Stimulated activated CD4-positive, alpha-beta T cell treated with anti-CD3 and anti-CD28 coated beads, TNF-alpha, amount 100 ng/mL, for 1 hour (primary cell): ENCODE measurements at places on chromosomes 6 and 20.

DNA sequence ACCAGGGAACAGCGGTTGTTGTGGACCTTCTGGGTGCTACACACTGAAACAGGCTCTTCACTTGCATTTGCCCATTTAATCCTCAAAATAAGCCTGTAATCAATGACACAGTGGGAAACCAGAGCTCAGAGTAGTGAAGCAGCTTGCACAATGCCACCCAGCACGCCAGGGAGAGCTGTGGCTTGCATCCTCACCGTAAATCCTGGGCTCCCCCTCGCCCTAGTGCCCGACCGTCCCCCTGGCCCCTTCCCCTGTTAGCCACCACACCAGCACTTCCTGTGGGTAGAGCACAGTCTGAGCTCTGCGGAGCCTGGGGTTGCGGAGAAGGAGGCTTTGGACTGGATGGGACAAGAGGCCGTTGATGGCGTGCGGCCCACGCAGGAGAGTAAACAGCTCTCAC lies 14.5 kb downstream of the VSTM2L start:
- DNase-seq: no peak

DNA sequence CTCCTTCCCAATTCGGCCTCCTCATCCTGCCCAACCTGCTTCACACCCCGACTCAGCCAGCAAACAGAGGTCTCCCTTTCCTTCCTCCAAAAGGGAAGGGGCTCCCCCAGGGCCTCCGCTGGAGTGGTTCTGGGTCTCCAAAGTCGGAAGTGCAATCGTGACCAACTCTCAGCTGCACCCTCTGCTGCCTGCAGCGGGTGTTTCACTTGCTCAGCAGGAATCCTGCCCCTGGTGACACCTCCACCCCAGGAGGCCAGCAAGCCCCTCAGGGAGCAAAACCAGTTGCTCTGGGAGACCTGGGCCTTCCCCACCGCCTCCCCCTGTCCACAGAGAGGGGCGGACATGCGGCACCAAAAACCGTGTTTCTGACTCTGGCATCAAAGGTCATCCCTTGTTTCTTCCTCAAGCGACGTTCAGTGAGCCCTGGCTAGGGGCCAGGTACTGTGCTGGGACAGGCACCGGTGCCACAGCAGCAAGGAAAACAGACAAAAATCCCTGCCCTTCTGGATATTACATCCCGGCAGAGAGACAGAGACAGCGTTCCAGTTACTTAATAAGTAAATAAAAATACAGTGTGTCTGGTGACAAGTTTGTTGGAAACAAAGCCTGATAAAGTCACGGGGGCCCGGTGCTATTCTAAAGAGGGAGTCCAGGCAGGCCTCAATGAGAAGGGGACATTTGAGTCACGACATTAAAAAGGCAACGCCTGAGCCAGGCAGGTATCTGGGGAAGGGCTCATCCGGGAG lies 219.0 kb downstream of the BMP7 start:
- DNase-seq: no peak

DNA sequence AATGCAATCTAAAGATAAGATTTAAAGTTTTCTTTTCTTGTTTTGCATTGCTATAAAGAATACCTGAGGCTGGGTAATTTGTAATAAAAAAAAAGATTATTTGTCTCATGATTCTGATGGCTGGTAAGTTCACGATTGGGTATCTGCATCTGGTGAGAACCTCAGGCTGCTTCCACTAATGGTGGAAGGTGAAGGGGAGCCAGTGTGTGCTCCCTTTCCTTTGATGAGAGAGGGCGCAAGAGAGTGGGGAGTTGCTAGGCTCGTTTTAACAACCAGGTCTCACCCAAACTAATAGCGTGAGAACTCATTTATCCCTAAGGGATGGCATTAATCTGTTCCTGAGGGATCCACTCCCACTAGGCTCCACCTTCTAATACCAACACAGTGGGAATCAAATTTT lies 353.2 kb downstream of the BTBD3 start:
- DNase-seq: no peak

GRCh38 chr6:145508107-145508506 lies 227.2 kb downstream of the EPM2A start:
- DNase-seq: no peak

DNA sequence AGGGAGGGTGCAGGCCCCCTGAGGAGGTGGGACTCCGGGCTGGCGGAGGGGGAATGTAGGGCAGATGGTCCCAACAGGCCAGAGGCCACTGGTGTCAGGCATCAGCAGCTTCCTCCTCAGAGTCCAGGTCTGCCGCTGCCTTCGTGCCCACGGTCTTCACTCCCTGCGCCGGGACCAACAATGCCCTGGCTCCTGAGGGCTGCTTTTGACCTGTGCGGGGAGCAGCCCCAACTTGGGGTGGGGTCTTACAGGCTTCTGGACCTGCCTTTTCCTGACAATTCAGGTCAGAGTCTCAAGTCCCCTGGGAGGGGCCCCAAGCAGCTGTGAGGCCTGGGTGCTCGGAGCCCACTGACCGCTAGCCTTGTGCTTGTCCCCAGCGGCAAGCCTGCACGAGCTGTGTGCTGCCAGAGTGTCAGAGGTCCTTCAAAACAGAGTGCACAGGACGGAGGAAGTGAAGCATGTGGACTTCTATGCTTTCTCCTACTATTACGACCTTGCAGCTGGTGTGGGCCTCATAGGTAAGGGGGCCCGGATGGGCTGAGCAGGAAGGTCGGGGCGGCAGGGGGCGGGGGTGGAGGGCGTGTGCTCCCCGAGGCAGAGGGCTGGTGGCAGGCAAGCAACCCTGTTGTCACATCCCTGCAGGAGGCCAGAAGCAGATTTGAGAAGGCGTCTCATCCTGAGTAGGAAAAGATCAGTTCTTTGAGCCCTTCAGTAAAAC lies 25.3 kb upstream of the PYGB start:
- no peak for DNase-seq

- DNase-seq: no peak
Measured at GRCh38 chr6:36337814-36338213, 1.1 kb upstream of the BNIP5 start.

- DNase-seq: no peak
Measured at GRCh38 chr20:41413169-41413568, 46.6 kb upstream of the EMILIN3 start.

DNA sequence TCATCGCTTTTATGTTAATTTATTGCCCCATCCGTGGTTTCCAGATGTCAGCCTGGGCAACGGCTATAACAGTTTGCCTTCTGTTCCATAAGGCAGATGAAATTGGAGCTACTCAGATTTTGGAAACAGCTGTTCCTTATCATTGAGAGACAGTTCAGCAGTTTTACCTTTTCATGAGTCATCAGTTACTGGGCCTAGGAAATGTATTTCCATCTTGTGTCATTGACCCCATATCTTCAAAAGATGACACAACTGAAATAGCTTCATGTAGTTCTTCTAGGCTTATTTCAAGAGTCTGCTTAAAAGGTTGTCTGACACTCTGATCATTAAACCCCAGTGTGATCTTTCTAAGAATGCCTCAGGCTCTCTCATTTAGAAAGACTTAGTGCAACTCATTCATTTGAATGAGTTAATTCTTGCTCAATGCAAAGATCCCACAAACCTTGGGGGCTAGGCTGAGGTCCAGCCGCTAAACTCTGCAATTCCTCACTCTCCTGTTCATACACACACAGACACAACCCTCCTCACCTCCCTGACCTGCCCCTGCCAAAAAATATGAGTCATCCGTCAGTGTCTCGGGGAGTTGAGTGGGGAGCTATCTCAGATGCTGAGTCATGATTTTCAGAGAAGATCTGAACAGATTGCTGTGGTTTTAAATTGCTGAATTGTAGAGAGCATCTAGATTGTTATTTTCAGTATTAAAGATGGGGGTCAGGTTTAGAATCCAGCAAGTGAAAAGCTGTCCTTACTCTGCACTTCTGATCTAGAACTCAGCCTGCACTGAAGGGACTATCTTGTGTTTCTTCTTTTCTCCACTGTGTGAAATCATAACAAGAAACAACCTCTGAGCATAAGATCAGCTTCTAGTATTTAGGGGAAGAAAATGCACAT lies 61.8 kb downstream of the RPP40 start:
- DNase-seq: no peak

- no peak for DNase-seq
Measured at GRCh38 chr20:17848249-17849048, 120.1 kb downstream of the SNX5 start.

- no peak for DNase-seq
Measured at GRCh38 chr20:52534616-52535015, 343.0 kb upstream of the ZFP64 start.

DNA sequence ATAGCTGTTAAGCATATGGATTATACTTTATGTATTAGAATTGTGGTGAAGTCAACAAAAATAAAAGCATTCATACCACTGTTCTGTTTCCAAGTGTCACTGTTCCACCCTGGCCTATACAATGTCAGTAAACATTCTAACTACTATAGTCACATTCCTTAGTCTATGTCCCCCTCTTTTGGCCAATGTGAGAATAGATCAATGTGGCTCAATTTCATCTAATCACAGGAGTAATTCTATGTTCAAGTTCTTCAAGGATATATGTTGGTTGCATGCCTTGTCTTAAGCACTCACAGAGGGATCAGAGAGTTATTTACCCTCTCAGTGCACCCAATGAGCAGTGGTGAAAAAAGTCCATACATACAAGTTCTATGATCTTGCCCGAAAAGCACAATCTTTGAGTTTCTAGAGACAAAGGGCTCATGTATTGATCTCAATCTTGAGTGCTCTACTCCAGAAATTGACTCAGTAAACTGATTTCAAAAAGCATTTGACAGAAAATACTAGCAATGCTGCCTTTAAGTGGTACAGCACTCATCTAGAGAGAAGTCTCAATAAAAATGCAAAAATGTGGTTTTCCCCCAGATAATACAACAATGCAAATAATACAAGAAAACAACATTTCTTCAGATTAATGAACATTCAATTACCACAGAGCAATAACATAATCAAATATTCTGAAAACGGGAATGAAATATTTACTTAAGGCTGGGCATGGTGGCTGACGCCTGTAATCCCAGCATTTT lies 16.5 kb downstream of the SMLR1 start:
- DNase-seq: no peak

GRCh38 chr6:168524571-168525001 lies 83.6 kb downstream of the SMOC2 start:
- no peak for DNase-seq

DNA sequence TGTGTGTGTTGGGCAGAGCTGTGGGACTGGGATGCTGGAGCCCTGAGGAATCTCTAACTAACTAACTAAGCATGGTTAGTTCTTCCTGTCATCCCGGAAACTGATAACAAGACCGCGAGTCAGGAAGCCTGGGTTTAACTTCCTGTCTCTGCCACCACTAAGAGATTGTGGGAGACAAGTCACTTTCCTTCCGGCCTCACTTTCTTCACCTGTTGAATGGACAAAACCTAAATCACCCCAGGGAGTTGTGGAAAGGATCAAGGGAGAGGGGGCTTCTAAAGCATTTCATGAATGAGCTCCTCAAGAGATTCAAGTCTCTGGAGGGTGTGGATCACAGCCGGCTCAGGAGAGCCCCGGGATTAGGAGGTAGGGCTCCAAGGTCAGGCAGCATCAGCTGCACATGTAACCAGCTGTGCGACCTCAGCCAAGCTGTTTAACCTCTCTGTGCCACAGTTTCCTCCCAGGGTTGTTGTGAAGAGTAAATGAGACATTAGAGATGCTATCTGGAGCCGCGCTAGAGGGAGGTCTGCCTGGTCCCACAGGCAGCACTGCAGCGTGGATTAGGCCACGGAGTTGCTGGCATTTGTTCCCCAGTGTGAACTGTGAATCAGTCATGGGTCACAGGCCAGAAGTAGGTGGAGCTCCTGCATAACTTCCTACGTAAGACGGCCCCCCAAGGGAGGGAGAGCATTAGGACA lies 105.1 kb downstream of the TOX2 start:
- no peak for DNase-seq

- no peak for DNase-seq
Measured at GRCh38 chr20:23655491-23656211, 17.9 kb upstream of the CST3 start.

- DNase-seq: no peak
Measured at GRCh38 chr6:167689751-167690150, 137.0 kb upstream of the AFDN start.

- DNase-seq: no peak
Measured at GRCh38 chr20:62840244-62841197, 21.1 kb downstream of the TCFL5 start.

DNA sequence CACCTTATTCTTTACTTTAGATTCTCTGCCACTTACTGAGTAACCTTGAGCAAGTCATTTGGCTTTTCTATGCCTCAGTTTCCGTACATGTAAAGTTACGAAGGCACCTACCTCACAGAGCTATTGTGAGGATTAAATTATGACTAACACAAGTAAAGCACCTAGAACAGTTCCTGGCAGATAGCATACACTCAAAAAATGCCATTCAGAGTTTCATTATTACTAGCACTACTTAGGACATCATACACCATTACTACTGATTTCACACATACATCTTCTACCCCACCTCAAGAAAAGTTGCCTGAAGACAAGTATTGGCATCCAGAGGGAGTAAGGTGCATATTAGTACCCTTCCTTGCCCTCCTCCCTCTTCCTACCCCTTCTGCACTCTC lies 107.8 kb downstream of the OGFRL1 start:
- no peak for DNase-seq

- DNase-seq: no peak
Measured at GRCh38 chr20:24610341-24611115, 141.1 kb downstream of the SYNDIG1 start.

GRCh38 chr6:15527838-15528617 lies 134.8 kb downstream of the DTNBP1 start:
- DNase-seq: no peak

- DNase-seq: no peak
Measured at GRCh38 chr6:75308250-75308988, 23.8 kb upstream of the TMEM30A start.

DNA sequence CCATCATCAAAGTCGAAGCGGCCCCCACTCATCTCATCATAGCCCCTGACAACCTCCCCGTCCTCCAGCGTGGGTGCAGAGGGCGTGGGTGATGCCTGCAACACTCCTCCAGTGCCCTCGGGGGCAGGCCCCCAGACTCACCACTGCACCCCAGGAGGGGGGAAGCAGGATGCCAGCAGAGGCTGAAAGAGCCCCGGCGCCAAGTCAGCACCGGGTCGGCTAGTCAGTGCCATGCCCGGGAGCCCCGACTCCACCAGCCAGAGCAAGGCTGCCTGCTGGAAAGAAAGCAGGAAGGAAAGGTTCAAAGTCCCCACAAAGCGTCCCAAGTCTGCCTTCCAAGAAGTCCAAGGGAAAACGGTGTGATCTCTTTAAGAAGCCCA lies 324 bp downstream of the JPH2 start:
- no peak for DNase-seq

- no peak for DNase-seq
Measured at GRCh38 chr20:62918147-62918546, 8.2 kb downstream of the DIDO1 start.

DNA sequence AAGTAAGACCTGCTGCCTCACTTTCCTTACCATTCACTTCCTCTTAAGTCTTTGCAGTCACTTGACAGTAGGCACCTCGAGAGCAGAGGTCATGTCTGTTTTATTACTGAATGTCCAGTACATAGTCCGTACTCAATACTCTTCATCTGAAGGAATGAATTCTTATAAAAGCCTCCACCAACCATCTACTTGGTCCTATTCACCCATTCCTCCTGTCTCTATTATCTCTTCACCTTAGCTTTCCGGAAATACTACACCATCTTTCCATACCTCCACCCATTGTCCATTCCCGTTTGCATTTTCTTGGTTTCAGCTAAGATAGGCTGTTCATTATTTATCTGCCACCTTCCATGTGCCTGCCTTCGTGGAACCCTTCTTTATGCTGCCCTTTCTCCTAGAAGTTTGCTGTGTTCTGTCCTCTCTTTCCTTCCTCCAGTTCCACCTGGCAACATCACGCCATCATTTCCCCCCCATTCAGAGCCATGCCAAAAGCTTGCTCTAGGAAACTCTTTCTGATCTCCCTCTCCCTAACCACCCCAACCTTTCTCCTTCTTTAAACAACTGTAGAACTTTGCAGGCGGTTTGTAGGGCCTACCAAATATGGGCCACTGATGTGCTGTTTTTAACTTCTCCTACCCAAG lies 38.3 kb downstream of the ENPP1 start:
- no peak for DNase-seq
